Frontal cortex (tissue), 4 donors: ENCODE measurements at places on chromosomes 3 and 15.

- no peak for DNase-seq
Measured at GRCh38 chr3:189567322-189567721, 63.9 kb upstream of the TP63 start.

- DNase-seq = no peak
Measured at GRCh38 chr3:119013951-119014350, 20.7 kb downstream of the IGSF11 start.

DNA sequence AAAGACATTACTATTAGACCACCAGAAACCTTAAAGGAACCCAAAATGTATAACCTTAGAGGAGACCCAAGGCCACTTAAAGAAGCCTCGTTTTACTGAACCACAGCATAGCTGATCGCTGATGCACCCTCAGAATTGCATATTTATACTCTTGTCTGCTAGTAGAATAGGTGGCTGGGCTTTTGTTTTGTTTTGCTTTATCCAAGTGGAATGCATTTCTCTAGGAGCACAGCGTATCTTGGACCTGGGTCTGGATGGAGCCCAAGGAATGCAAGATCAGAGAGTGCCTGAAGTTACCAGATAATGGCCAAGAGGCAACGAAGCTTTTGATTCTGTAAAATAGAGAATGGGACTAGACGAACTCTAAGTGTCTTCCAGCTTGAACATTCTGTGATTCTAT lies 129.2 kb upstream of the COL8A1 start:
- DNase-seq = no peak

DNA sequence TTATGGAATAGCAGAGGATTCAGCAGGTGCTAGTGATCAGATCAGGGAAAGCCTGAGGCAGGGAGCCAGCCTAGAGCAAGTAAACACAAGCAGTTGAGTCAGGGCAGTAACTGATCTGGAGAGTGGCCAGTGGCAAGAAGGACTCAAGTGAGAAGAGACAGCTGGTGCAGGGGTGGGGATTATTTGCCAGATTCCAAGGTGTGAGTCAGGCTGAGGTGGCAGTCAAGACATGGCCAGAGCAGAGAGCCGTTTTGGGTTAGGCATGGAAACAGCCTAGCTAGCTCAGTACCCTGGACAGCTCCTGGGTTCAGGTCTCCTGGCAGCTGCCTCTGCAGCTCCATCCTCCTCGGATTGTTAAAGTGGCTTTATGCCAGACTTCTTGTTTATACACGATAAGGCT lies 281.9 kb upstream of the ONECUT1 start:
- no peak for DNase-seq

DNA sequence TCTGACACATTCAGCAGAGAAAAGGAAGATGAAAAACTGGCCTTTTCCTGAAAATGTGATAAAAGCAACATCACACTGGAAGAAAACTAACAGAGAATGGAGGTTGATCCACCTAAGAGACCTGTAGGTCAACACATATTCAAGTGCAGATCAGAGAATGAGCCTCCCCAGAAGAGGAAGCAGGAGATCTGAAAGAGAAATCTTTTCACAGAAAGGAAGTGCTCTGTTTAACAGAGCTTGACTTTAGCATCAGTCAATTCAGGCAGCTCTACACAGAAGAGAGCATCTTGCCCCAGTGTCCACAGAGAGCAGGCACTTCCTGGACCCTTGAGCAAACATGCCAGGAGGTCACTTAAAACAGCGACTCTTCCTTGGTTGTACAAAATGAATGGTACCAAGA lies 655.4 kb upstream of the GBE1 start:
- no peak for DNase-seq

DNA sequence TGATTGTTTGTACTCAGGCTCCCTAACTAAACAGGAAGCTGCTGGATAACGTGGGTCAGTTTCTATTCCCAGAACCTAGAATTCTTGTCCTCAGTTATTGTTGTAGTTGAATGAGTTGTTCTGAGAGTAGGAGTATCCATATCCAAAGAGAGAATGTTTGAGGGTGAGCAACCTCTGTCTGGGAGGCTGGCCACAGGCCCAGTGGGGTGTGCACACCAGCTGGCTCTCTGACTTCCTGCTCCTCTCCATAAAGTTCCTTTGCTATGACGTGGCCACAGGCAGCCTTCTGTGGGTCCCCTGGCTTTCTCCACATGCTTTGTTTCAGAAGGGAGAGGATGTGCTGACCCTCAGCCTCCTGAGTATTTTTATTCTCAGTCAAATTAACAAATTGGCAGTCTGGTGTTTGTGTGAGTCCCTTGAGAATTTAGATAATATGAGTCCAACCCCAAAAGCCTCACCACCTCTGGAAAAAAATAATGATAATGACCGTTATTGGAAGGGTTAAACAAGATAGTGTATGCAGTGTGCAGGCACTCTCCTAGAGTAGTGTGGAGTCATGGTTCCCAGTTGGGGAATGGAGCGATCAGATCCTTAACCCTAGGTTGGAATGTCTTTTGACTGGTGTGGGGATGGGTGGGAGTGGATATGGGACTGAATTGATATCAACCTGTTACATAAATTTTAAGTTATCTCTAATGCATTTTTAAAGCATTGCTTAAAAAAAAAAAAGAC lies 47.6 kb upstream of the MED12L start:
- no peak for DNase-seq

DNA sequence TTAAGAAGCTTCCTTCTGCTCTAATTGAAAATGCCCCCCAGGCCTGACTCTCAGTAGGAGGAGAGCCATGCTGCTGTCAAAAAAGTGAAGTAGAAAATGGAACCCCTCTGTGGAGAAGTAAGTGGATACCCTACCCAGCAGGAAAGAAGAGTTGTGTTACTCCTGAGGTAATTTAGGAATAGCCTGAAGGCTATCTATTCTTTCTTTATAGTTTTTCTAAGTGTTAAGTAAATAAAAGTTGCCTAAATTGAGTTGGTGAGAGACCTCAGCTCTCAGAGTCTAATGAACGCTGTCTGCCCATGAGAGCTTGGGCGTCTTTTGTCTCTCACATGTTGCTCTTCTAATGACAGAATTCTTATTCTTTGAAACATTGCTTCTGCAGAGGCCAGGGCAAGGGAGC lies 116.2 kb downstream of the NSUN3 start:
- DNase-seq = no peak

- no peak for DNase-seq
Measured at GRCh38 chr15:31331389-31331788, 4.8 kb downstream of the KLF13 start.

- DNase-seq = no peak
Measured at GRCh38 chr3:188750617-188751016, 421.2 kb upstream of the TPRG1 start.

DNA sequence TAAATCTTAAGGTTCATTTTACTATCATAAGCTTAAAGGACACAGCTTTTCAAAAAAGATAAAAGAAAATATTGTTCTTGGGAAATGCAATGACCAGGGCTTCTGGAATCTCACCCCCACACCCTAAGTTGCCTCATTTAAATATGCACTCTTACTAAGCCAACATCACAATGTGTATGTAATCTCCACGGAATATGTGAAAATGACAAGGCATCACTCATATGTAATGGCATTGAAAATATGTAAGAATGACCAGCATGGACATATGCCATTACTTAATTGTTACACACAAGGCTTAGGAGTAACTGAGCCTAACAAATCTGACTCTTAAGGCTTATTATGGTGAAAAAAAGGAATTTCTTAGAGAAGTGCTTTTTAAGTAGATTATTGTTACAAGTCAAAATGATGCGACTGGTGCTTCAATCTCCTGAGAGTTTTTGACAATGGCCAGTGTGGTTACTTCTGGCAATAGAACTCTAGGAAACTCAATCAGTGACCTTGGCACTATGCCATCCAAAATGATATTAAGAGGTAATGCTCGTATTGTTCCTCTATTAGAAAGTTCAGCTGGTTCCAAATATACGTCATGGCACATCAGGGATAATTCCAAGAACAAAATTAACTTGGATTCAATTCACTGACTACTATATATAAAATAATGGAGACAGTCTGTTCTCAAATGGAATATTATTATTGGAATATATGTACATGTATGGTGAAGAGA lies 290.0 kb upstream of the PLSCR5 start:
- DNase-seq = no peak

DNA sequence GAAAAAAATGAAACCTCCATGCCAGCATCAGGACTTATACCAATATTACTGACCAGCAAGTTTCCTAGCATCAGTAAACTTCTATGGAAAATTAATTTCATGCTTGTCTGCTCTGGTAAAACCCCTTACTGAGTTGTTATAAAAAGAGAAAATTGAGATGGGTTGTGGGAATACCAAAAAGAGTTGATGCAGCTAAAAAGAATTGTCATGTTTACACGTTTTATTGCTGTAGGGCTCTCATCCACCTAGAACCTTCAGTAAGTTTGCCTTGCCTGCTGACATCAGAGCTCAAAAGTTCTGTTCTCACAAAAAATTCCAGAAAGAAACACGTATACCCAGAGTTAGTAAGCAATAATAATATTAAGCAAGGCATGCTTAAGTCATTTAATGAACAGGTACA lies 641.3 kb upstream of the ZNF385D start:
- DNase-seq = no peak

DNA sequence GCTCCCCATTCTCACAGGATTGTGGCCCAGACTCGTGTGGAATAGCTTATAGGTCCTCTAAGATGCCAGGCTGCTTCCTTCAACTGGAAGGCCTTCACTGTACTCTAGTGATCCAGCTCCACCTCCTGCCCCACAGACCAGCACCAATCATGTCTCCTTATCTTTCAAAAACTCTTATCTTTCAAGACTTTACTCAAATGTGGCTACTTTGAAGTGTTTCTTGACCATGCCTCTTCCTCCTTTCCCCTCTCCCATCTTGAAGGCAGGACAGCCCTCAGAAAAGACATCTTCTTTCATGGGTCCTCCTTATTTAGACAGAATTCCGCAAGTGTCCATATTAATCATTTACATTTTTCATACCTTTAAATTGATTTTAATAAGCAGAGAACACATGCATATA lies 142.3 kb downstream of the CHST2 start:
- DNase-seq = no peak

DNA sequence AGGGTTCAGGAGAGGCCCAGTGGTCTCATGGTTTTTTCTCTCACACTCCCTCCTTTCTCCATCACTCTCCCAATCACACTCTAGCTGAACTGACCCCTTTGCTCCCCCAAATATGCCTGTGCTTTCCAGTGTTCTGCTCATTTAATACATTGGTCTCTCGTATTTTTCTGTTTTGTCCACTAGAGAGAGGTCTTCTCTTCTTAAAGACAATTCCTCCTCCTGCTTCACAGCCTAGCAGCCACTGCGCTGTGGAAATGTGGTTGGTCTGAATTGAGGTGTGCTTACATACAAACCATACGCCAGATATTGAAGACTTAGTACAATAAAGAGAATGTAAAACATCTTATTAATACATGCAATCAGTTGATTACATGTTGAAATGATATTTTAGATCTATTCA lies 60.6 kb upstream of the XCR1 start:
- no peak for DNase-seq

DNA sequence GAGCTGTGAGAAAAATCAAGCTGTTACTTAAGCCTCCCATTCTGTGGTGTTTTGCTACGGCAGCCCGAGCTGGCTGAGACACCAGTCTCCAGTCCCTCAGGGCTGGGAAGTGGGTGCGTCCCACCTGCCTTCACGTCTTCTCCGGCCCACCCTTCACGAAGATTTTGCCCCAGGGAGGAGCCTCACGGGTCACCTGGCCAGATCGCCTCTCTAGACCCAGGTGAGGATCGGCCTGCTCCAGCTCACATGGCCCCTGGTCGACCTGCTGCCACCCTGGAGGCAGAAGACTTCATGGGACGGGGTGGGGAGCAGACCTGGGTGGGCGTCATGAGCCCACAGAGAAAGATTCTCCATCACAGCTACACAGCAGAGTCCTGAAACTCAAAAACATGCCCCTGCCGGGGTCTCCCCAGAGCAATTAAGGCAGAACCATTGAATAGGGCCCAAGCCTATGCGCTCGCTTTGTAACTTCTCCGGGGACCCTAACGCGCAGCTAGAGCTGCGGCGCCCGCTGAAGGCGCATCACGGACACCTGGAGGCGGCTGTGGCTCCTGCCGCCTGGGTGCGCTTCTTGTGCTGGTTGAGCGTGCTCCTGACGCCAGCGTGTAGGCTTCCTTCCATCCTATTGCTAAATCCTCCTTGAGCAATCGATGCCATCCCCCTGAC lies 92.6 kb upstream of the ALDH1A3 start:
- DNase-seq = no peak
